ENCODE measurements at places on chromosomes 11 and 22.

- no peak for DNase-seq
Measured at GRCh38 chr22:25451480-25452114, 112.9 kb upstream of the GRK3 start.

- DNase-seq, result no peak
Measured at GRCh38 chr22:43393132-43393843, 18.5 kb upstream of the MPPED1 start.

GRCh38 chr22:25081409-25081824 is 118.2 kb upstream of the CRYBB3 start:
- DNase-seq, result peak; percentile 51

GRCh38 chr11:34507610-34508009 is 6.0 kb downstream of the ELF5 start:
- DNase-seq, result no peak

DNA sequence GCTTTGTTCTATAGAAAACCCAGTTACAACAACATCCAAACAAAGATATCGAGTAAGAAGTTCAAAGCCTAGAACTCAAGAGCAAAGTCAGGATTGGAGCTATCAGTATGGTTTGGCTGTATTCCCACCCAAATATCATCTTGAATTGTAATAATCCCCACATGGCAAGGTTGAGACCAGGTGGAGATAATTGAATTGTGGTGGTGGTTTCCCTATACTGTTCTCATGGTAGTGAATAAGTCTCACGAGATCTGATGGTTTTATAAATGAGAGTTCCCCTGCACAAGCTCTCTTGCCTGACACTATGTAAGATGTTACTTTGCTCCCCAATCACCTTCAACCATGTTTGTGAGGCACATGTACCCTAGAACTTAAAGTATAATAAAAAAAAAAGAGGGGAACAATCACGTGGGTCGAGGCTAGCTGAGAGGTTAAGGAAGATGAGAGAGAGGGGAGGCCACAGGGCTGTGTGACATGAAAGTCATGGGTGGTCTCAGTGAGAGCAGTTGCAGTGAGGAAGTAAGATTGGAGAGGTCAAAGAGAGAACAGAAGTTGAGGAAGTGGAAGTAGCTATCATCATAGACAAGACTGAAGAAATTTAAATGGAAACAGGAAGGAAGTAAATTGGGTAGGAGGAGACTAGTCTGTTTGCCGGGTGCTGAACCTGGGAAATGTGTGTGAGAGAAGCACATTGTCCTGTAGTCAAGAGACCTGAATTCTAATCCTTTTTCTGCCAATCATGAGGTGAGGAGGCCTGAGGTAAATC is 80.1 kb upstream of the CD44 start:
- DNase-seq, result no peak

DNA sequence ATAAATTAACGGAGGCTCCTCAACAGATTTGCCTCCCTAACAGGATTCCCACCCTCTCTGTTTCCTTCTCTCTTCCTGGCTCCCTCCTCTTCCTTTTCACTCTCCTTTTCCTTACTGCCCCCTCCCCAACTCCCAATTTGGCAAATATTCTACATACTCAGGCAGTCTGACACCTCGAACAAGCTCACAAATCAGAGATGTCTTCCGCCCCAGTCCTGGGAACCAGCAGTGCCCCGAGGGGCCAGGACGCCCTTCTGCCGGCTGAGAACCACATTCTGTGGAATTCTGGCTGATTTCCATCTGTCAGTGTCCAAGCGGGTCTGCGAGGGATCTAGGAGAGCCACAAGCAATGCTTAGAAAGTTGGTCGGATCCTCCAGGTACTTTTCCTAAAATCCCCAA is 94.0 kb downstream of the NTM start:
- no peak for DNase-seq

- DNase-seq, result no peak
Measured at GRCh38 chr22:29105468-29105867, 32.6 kb downstream of the KREMEN1 start.

GRCh38 chr11:8354622-8355415 is 91.1 kb upstream of the LMO1 start:
- no peak for DNase-seq

GRCh38 chr11:86988351-86988881 is 33.2 kb upstream of the FZD4 start:
- DNase-seq, result no peak

- DNase-seq, result no peak
Measured at GRCh38 chr22:20094197-20094807, 14.3 kb downstream of the DGCR8 start.

- DNase-seq, result no peak
Measured at GRCh38 chr11:65468874-65469333, 29.9 kb upstream of the MALAT1 start.

DNA sequence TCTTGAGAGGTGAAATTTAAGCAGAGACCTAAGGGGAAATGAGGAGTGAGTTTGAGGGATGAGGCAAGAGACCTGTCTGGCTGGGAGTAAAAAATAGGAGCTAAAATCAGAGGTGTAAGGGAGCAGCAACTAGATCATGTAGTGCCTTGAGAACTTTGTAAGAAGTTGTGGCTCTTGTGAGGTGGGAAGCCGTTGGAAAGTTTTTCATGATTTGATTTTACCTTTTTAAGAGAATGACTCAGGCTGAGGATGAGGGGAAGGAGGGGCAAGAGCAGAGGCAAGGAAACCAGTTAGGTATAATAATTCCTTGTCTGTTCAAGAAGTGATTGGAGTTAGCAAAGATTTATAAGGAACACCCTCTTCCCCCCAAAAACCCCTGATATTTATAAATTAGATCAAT is 25.8 kb downstream of the QSER1 start:
- DNase-seq, result no peak
